Uterus (tissue), 4 donors: ENCODE measurements at places on chromosomes 11 and 22. TPM values are rescaled to one million over a fixed set of nuclear protein-coding genes. Genes with fewer than 3 reads are reported as not detected.

GRCh38 chr11:38510041-38510440 lies 1912.0 kb upstream of the RAG2 start:
- no peaks in the 10 kb centered on the region for H3K27me3 ChIP-seq
- no peaks in the 10 kb centered on the region for H3K36me3 ChIP-seq
- H3K27ac ChIP-seq, result no peak overlapping the region
- H3K4me1 ChIP-seq, result no peaks in the 10 kb centered on the region
- H3K4me3 ChIP-seq, result no peak overlapping the region

DNA sequence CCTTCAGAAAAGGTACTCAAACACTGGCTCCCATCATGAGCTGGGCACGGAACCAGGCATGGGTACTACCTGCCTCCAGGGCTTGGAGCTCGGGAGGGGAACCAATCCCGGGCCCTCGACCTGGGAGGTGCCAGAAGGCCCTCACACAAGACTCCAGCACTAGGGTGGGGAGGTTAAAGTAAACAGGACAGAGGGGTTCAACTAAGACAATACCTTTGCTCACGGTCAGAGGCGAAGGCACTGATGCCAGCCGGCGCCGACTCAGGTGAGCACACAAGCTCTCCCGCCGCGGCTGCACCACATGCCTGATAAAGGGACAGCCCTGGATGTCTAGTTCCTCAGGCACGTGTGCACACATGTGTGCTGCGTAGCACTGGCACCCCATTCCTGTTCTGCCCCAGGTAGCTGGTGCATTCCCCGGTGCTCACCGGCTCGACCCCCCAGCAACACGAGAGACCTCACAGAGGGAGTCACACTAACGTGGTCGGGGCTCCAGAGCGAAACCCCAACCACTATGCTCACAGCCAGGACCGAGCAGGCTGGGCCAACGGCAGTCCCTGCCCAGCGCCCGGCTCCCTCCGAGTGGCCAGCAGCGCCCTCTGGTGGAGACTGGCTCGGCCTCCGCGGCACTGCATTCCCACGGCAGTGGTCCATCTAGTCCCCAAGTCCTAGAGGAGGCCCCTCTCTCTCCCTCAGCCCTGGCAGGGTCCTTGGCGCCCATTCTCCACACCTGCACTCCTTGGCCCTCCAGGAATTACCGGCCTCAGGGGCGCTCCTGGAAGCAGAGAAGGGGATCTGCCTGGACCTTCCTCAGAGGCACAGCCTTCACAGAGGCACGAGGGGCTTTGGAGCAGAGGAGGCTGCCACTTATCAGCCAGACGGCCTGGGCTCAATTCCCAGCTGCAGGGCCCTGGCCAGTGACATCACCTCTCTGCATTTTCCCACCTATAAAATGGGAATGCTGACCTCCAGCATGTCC lies 28.8 kb upstream of the MOB2 start:
- H3K4me1 ChIP-seq, result peaks cover 9% of the 10 kb centered on the region
- H3K36me3 ChIP-seq, result no peaks in the 10 kb centered on the region
- DNase-seq, result peak; percentile 73
- no peaks in the 10 kb centered on the region for H3K27me3 ChIP-seq

GRCh38 chr11:133924661-133925060 lies 32.1 kb downstream of the IGSF9B start:
- H3K27ac ChIP-seq, result no peak overlapping the region
- no peak overlapping the region for H3K4me3 ChIP-seq
- H3K36me3 ChIP-seq, result no peaks in the 10 kb centered on the region
- no peaks in the 10 kb centered on the region for H3K27me3 ChIP-seq
- DNase-seq, result no peak

DNA sequence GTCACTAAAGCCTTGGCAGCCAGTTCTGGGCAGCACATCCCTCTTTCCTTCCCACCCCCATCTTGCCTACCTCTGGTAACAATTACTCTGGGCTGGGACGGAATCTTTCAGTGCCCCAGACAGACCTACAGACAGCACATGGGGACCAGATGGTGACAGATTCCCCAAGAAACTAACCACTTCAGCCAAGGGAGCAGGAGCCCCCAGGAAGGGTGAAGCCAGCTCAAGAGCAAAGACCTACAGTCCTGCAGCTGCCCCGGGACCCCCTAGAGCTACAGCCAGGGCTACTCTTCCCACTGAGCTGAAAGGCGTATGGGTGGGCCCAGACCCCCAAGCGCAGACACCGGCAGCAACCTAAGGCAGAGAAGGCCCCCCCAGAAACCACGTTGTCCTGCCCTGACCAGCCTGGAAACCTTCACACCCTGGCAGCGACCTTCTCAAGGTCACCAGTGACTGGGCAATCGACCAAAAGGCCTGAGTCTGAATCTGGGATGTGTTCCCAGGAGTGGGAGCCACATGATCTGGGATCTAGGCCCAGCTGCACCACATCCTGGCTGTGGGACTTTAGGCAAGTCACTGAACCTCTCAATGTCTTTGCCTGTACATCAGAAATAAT lies 65.8 kb downstream of the LRRC32 start:
- no peaks in the 10 kb centered on the region for H3K36me3 ChIP-seq
- H3K4me1 ChIP-seq, result no peaks in the 10 kb centered on the region
- no peaks in the 10 kb centered on the region for H3K27me3 ChIP-seq
- DNase-seq, result no peak

DNA sequence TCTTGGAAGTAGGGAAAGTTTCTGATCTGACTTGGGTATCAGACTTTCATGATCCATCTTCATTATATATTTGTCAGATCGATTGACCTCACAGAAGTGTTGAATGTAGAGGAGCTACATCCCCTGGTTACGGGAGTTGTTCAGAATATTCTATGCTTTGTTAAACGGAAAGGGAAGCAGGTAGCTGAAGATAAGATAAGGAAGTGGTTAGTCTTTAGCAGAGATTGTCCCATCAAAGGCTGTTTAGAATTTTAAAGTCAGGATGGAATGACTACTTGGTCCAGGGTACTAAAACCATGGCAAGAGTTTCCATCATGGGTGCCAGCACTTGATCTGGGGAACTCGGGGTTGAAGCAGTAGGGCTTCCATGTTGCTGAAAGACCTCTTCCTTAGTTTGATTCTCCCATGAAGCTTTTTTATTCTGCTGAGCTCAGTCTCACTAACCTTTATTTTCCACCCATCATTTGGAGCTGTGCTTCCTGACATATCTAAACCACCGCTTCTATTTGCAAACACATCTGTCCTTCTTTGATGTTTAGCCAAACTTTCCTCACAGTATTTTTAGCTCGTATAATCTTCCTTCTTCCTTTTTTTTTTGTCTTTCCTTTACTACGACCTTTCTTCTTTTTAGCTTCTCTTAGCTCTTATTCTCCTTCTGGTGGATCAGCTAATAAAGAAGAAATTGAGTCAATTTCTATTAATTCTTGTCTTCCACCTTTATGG lies 4.0 kb upstream of the C22orf31 start:
- no peaks in the 10 kb centered on the region for H3K4me1 ChIP-seq
- H3K27me3 ChIP-seq, result no peaks in the 10 kb centered on the region

DNA sequence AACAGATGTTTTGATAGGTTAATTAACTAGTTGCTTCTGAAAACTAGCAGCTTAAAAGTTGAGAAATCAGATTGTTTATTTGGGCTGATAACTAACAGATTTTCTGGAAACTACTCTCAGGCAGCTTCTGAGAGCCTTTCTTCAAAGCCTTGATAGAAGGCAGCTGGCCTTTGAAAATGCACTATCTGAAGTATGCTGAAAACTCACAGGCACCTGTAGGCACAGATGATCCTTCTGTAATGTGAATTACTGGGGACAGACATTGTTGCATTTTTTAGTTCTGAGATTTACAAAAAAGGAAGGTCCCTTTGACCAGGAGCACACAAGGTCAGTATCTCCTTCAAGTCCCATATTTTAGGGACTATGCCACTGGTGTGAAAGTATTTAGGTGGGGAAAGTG lies 460.8 kb upstream of the CNTN5 start:
- no peaks in the 10 kb centered on the region for H3K27me3 ChIP-seq
- DNase-seq, result no peak
- H3K4me3 ChIP-seq, result no peak overlapping the region
- no peaks in the 10 kb centered on the region for H3K36me3 ChIP-seq
- no peaks in the 10 kb centered on the region for H3K4me1 ChIP-seq

- H3K4me1 ChIP-seq, result no peaks in the 10 kb centered on the region
- no peaks in the 10 kb centered on the region for H3K27me3 ChIP-seq
- H3K36me3 ChIP-seq, result no peaks in the 10 kb centered on the region
- no peak overlapping the region for H3K4me3 ChIP-seq
These were observed 37.0 kb upstream of the PAK1 start for GRCh38 chr11:77510851-77511250.

GRCh38 chr22:35633520-35633919 lies 14.7 kb upstream of the APOL6 start:
- no peaks in the 10 kb centered on the region for H3K36me3 ChIP-seq
- no peak overlapping the region for H3K27ac ChIP-seq
- DNase-seq, result no peak
- no peak overlapping the region for H3K4me3 ChIP-seq

- DNase-seq, result no peak
- H3K4me3 ChIP-seq, result no peak overlapping the region
- H3K4me1 ChIP-seq, result no peaks in the 10 kb centered on the region
These were observed 89.5 kb downstream of the TRMU start for GRCh38 chr22:46425016-46425415.

GRCh38 chr11:30760345-30760744 lies 174.2 kb upstream of the MPPED2 start:
- no peak overlapping the region for H3K4me3 ChIP-seq
- H3K4me1 ChIP-seq, result no peaks in the 10 kb centered on the region
- H3K27me3 ChIP-seq, result no peaks in the 10 kb centered on the region
- H3K36me3 ChIP-seq, result no peaks in the 10 kb centered on the region

- no peak overlapping the region for H3K27ac ChIP-seq
- H3K4me3 ChIP-seq, result no peak overlapping the region
- no peaks in the 10 kb centered on the region for H3K27me3 ChIP-seq
- H3K4me1 ChIP-seq, result no peaks in the 10 kb centered on the region
- H3K36me3 ChIP-seq, result no peaks in the 10 kb centered on the region
These were observed 2.4 kb downstream of the TRIM44 start for GRCh38 chr11:35664977-35665441.

- H3K27ac ChIP-seq, result peak overlapping the region; percentile 98
- peaks cover 31% of the 10 kb centered on the region for H3K4me1 ChIP-seq
- DNase-seq, result no peak
- H3K36me3 ChIP-seq, result no peaks in the 10 kb centered on the region
- H3K27me3 ChIP-seq, result no peaks in the 10 kb centered on the region
These were observed 13.6 kb upstream of the CDC42EP1 start for GRCh38 chr22:37546437-37547250.

DNA sequence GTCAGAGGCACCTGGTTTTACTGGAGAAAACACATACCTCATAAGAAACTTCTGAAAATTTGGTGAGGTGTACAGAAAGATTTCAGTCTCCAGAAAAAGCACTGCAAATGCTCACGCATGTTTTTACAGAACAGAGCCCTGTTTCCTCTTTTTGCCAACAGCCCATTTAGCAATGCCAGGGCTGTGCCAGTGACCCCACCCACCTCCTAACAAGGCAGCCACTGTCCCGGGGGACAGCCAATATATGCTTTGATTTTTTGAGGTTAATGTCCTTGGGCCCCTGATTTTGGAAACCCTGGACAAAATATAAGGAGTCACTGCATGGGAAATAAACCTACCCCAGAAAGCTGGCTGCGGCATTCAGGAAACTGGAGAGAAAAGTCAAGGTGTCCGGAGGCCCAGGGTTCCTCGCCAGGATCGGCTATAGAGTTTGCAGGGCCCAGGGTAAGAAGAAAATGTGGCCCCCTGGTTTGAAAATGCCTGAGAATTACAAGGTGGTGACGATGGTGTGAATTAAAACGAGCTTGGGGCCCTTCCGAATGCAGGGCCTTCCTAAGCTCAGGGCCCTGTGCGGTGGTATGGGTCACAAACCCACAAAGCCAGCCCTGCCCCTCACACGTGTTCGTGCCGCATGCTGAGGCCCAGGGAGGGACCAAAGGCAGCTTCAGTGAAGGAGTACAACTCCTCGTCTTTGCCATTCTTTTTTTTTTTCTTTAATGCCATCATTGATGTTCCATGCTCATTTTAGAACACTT lies 71.1 kb upstream of the WNT7B start:
- no peaks in the 10 kb centered on the region for H3K36me3 ChIP-seq
- H3K4me3 ChIP-seq, result no peak overlapping the region
- H3K27ac ChIP-seq, result peak overlapping the region; percentile 99

DNA sequence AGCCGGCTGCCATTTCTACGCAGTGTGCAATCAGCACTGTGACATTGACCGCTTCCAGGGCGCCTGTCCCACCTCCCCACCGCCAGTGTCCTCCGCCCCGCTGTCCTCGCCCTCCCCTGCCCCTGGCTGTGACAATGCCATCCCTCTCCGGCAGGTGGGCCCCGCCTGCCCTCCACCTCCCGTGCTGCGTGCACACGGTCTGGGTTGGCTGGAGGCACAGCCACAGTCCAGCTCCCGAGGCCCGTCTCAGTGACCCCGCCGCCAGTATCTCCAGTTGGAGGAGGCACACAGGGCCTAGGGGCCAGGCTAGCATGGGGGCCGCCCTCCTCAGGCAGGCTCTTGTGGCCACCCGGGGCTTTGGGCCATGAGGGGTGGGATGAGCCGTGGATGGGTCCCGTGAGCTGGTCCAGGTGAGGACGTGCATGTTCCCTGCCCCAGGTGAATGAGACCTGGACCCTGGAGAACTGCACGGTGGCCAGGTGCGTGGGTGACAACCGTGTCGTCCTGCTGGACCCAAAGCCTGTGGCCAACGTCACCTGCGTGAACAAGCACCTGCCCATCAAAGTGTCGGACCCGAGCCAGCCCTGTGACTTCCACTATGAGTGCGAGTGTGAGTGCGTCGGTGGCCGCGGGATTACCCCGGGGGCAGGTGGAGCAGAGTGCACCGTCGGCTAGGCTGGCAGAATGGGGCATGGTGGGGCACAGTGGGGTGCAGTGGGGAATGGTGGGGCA lies 29.7 kb downstream of the MUC5B start:
- H3K27me3 ChIP-seq, result no peaks in the 10 kb centered on the region
- DNase-seq, result no peak
- no peak overlapping the region for H3K4me3 ChIP-seq
- no peaks in the 10 kb centered on the region for H3K4me1 ChIP-seq

The CRYBB1 gene
- total RNA-seq, result not detected

The PIH1D2 gene
- total RNA-seq, result 2.7 TPM

The GAL gene
- total RNA-seq, result 0.41 TPM

The FHIP1B gene
- 28.8 TPM for total RNA-seq

The PANX3 gene
- total RNA-seq, result not detected
